ENCODE measurements at places on chromosomes 13 and 19. TPM values are rescaled to one million over a fixed set of nuclear protein-coding genes. Genes with fewer than 3 reads are reported as not detected.
A peak's percentile ranks its signal among the peaks of the same experiment; 100 is the strongest.

DNA sequence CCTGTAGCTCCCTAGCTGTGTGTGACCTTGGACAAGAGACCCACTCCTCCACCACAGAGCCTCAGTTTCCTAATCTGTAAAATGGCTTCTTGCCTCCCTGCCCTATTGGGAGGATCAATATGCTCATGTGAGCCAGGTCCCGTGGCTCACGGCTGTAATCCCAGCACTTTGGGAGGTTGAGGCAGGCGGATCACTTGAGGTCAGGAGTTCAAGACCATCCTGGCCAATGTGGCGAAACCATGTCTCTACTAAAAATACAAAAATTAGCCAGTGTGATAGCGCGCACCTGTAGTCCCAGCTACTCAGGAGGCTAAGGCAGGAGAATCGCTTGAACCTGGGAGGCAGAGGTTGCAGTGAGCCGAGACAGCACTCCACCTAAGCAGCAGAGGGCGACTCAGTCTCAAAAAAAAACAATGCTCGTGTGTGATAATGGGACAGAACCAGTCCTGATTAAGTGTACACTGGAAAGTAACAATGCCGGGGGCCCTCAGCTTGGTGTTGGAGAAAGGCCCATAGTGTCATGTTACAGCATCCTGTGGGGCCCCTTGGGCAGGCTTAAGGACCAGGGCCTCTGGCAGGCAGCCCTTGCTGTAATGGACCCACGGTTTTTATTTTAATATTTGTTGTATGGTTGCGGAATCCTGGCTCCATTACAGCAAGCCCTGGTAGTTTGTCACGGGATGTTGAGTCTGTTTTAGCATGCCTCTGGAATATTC, 6.8 kb downstream of the RPS11 start:
- peaks cover 38% of the 10 kb centered on the region for H3K4me1 ChIP-seq
- peak; percentile 59 for DNase-seq
- no peak overlapping the region for H3K4me3 ChIP-seq
- H3K27me3 ChIP-seq: no peaks in the 10 kb centered on the region
- H3K27ac ChIP-seq: no peak overlapping the region
- peaks cover 25% of the 10 kb centered on the region for H3K36me3 ChIP-seq

- no peaks in the 10 kb centered on the region for H3K27me3 ChIP-seq
- peaks cover 2% of the 10 kb centered on the region for H3K4me1 ChIP-seq
- no peak overlapping the region for H3K27ac ChIP-seq
- no peak for DNase-seq
These were observed 47.8 kb downstream of the PEPD start for GRCh38 chr19:33473653-33474305.

DNA sequence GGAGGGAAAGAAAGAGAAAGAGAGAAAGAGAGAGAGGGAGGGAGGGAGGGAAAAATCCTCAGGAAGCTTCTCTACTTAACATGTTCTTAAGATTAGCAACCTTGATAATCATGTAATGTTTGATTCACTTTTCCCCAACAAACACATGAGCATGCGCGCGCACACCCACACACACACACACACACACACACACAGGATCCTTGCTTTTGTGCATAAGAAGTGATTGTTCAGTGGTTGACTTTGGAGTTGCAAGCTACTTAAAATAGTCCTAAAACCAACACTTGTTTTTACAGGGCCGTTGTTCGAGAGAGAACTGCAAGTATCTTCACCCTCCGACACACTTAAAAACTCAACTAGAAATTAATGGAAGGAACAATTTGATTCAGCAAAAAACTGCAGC, 100.0 kb upstream of the RAP2A start:
- no peak overlapping the region for H3K27ac ChIP-seq
- no peak overlapping the region for H3K4me3 ChIP-seq
- H3K27me3 ChIP-seq: no peaks in the 10 kb centered on the region
- no peak for DNase-seq

Gene KRTDAP
- total RNA-seq: not detected

GRCh38 chr13:38819053-38819452, 132.2 kb downstream of the FREM2 start:
- no peak for DNase-seq
- no peaks in the 10 kb centered on the region for H3K27me3 ChIP-seq
- H3K4me1 ChIP-seq: no peaks in the 10 kb centered on the region
- H3K36me3 ChIP-seq: no peaks in the 10 kb centered on the region

Gene SPTBN4
- 0.30 TPM for total RNA-seq

DNA sequence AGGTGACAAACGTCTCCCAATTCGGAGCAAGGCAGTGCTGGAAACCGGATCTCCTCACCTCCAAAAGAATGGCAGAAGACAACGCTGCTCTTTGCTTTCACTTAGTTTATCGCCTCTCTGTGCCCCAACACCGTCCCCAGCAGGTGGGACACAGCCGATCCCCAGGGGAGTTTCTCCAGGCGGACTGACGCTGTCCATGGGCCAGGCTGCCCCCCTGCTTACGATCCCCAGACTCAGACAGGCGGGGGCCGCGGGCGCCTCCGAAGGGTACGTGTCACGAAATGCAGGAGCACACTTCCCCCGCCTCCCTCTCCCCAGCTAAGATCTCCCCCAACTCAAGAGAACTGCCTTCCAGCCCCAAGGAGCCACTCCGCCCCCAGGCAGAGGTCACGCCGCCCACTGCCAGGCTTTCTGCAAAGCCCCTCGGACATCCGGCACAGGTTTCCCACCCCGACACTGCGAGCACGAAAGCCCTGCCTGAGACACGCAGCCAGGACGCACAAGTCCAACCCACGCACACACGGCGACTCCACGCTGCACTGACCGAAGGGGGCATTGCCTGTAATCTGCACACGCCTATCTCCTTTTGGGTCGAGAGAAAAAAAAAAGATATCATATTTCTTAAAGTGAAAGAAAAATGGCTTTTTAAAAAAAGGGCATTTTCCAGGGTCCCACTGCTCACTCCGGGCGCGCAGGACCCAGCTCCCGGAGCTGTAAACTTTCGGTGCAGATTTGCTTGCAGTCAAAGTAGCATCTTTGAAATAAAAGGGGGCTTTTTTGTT, 2.0 kb downstream of the SPRY2 start:
- DNase-seq: no peak
- H3K36me3 ChIP-seq: peaks cover 2% of the 10 kb centered on the region
- peaks cover 23% of the 10 kb centered on the region for H3K27me3 ChIP-seq
- H3K27ac ChIP-seq: no peak overlapping the region
- H3K4me1 ChIP-seq: peaks cover 8% of the 10 kb centered on the region
- H3K4me3 ChIP-seq: no peak overlapping the region

Gene GAPDHS
- not detected for total RNA-seq

Gene DENND1C
- 70.0 TPM for total RNA-seq

Gene PEG3
- total RNA-seq: not detected

Gene CFAP97D2
- total RNA-seq: not detected

DNA sequence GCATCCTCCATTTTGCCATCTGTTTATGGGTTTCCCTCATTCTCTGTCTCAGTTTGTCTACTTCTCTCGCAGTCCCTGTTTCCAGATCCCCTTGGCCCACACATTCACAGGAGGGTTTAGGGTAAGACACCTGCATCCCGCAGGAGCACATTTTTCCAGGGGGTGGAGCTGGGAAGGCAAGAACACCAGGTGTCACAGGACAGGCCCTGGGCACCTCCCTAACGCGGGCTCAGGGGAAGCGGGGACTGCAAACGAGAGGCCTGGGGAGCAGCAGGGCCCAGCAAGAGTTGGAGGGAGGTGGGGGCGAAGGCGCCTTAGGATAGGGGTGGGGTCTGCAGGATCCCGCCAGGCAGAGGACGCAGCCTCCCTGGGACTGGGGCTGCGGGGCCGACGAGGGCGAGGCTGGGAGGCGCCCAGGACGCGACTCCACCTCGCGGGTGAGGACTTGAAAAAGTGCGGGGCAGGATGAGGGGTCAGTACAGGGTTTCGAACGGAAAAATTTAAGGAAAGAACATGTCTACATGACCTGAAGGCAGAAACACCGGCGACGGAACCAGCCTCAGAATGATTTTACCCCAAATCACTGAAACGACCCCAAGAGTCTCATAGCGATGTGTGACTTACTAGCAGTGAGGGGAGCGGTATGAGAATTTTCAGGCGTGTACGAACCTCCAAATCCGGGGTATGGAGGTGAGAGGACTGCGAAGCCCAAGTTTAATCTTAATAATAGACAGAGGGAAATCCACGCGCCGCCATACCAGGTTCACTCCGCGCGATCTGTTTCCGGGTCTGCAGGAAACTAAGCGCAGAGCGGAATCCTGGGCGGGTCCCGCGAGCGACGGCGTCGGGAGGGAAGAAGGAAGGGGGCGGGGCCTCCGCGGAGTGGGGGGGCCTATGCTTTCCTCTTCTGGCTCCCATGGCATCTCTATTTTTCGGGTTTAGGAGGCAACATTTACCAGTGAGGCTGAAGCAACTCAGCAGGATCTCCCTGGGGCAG, 7.1 kb upstream of the ERVV-2 start:
- no peak for DNase-seq
- H3K27ac ChIP-seq: no peak overlapping the region
- no peaks in the 10 kb centered on the region for H3K4me1 ChIP-seq
- H3K27me3 ChIP-seq: no peaks in the 10 kb centered on the region

Gene ZNF730
- total RNA-seq: 0.37 TPM

DNA sequence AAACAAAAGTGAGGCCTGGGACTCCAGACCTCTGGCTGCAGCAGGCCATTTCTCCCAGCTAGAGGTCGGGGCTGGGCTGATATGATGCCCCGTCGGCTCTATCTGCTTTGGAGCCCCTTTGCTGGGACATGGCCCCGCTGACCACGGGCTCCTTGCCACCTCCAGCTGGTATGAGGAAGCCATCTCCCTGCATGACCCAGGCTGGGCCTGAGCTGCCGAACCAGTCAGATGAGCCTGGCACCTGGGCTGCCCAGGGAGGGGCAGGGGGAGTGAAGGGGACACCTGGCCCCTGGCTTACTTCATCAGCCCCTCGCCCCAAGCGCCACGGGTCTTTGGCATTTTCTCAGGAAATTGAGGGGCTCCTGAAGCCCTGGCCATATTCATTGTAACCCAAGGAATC, 7.8 kb downstream of the ZSWIM4 start:
- H3K27me3 ChIP-seq: no peaks in the 10 kb centered on the region
- no peak overlapping the region for H3K4me3 ChIP-seq
- no peaks in the 10 kb centered on the region for H3K4me1 ChIP-seq
- peaks cover 16% of the 10 kb centered on the region for H3K36me3 ChIP-seq
- no peak overlapping the region for H3K27ac ChIP-seq

- H3K4me1 ChIP-seq: peaks cover 18% of the 10 kb centered on the region
- H3K27me3 ChIP-seq: peaks cover 15% of the 10 kb centered on the region
- DNase-seq: no peak
- H3K27ac ChIP-seq: no peak overlapping the region
These were observed 1.5 kb downstream of the SIN3B start for GRCh38 chr19:16830679-16831078.

Gene AP1M2
- not detected for total RNA-seq

DNA sequence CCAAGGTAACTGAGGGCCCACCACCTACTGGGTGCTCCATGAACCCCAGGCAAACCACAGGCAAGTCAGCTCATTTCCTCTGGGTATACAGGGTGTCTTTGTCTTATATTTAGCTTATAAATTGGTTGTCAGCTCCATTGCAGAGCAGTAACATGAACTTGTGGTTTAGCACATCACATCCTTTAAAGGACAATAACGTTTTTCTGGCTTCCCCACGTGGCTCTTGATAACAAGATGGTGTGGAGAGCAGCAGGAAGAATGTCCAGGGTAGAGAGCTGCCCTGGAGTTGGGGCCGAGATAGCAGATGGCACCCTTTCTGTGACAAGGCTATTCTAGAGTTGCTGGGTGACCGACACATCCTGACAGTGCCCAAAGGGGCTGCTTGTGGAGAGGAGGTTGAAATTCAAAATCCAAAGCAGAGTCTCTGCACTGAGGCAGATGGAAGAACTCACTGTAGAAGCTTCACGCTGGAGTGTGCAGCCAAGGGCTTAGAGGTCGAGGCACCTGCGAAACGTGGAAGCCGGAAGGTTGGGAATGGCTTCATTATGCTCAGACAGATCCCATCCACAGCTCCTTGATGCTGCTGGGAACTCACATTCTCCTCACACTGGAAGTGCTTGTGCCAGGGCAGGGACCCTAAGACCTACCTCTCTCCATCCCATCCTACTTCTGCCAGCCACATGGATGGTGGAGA, 133.0 kb upstream of the FRY start:
- H3K4me1 ChIP-seq: peaks cover 33% of the 10 kb centered on the region
- H3K36me3 ChIP-seq: no peaks in the 10 kb centered on the region
- H3K27me3 ChIP-seq: peaks cover 26% of the 10 kb centered on the region
- no peak overlapping the region for H3K4me3 ChIP-seq
- H3K27ac ChIP-seq: no peak overlapping the region
- DNase-seq: no peak

GRCh38 chr13:51781246-51782022, 22.5 kb downstream of the DHRS12 start:
- peaks cover 5% of the 10 kb centered on the region for H3K4me1 ChIP-seq
- no peaks in the 10 kb centered on the region for H3K36me3 ChIP-seq
- no peak overlapping the region for H3K27ac ChIP-seq
- DNase-seq: no peak

Gene C1QTNF9
- not detected for total RNA-seq

All from activated T-helper 2 cell treated with anti-CD3 and anti-CD28 coated beads, Interferon-gamma antibody, Interleukin-2, Interleukin-4, amounts not matched to agents 10 μg/mL and 5 μg/mL and 100 μg/mL, durations not matched to agents 14 hours and 24 hours and 36 hours (primary cell).